ENCODE measurements at places on chromosomes 5 and 9.

- no peak for DNase-seq
These were observed 405.6 kb downstream of the GABRG2 start for GRCh38 chr5:162473041-162473714.

DNA sequence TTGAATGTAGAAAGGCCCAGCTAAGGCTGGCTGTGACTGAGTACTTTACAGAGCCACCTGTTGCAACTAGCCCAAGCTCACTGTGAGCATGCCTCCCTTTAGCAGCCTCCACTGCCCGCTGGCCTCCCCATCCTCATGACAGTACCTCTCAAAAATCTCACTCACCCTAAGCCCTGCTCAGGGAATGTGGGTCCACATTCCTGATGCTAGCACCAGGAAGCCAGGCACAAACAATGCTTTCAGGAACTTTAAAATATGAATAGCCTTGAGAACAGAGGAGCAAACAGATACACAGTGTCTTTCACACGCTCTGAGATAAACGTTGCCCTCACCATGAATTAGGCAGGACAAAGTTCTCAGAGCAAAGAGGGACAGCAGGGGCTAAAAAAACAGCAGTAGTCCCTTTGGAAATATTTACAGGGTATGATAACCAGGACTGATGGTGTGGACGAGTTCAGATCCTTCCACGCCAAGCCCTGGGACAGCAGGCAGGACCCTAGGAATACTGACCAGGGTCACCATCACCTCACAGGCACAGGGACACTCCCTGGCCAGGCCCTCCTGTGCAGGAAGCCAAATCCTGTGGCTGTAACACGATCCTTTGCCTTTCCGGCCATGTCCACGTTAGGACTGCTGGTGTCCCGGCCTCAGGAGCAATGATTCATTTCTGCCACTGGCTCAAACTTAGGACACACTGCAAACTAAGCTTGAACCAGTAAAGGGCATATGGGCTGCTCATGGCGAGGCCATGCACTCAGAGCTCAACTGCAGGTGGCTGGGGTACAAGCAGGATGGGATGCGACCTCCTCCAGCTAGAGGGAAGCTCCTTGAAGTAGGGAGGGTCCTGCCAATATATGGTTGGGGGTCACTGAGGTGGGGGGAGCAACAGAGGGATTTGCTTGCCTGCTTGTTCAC lies 9.6 kb downstream of the ACSL6 start:
- DNase-seq = no peak

DNA sequence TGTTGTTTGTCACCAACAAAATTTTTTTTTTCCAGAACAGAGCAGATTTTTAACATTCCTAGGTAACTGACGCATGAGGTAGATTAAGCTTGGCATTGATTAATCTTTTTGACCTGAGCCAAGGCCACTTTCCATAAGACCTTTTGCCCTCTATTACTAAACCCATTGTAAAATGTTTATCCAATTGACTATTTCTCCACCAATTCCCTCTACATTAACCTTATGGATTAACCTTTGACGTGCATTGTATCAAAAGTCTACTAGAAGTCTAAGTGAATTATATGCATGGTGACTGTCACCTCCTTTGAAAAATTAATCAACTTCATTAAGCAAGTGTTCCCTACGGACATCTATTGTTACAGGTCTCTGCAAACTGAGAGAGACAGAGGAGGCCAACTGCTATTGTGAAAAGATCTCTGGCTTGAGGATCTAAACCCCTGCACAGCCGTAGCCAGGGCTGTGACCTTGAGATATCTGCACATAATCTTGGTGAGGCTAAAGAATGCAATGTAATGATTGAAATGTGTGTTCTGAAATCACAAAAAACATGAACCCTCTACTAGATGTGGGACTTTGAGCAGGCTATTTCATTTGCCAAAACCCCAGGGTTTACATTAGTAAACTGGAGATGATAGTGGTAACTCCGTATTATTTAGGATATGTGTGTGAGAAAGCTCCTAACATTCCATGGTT lies 632.2 kb downstream of the TLR4 start:
- no peak for DNase-seq

DNA sequence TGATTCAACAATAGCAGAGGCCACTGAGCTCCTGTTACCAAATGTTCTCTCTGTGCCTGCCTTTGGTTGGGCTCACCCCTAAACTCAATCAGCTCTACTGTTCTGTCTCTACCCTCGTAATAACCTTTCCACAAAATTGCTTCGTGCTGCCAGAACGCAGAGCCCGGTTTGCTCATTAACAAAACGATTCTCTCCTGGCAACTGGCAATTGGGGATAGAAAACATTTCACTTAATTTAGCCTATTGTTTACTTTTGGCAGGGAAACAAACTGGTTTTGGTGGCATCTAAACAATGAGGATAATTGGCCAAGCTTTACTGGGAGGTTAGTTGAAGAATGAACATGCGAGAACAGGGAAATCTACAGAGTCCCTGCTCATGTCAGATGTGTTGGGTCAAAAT lies 56.6 kb downstream of the SLC28A3 start:
- no peak for DNase-seq

DNA sequence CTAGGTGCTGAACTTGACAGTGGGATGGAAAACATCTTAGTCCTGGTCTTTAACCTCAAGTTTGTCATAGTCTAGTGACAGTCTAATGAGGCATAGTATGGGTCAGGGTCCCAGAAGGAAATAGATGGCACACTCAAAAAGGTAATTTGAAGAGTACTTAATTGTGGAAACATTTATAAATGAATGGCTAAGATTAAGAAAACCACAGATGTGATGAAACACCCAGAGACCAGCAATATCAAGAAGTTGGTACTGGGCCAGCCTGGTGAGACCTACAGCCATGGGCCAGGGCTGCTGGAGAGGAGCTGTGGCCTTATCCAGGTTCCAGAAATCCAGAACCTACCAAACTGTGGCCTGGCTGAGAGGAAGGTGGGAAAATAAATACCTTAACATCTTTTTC lies 93.5 kb upstream of the ATG10 start:
- DNase-seq = no peak

DNA sequence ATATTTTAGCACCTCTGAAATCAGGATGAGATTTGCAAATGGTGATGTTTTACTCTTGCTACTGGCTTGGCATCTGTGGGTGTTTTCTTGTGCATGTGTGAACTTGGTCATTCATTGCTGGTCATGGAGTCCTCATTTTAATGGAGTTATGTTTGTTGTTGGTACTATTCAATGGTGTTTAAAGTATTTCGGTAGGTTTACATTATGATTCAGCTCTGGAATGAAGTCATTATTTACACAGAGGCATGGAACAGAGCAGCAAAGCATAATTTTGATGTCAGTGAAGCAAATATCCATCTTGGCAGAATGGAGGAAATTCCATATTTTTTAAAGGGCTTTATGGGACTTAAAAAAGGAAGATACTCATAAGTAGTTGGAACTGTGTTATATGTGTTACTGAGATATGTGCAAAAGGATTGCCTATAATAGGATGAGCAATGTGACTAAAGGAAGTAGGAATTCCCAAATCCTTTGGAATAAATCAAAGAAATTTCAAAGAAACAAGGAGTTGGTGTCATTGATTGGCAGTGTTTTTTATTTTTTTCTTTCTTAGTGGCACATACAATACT lies 147.4 kb downstream of the ACTBL2 start:
- DNase-seq = no peak

DNA sequence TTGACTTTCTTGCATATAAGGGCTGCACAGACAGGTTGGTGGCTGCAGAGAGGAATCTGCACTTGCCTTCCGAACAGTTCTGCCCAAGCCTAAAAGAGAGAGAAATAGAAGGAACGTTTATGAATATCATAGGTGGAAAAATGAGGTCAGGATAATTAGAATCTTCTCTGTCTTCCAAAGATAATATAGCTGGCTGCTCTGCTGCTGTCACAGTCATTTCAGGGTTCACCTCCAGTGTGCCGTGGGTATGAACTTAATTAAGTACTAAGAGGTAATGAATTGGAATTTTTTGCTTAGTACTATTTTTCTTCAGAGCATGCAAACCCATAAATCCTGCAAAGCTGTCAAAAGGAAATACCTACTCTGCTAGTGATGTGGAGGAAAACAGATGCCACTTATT lies 82.2 kb downstream of the PRDM6 start:
- DNase-seq = no peak

- no peak for DNase-seq
These were observed 5.5 kb upstream of the SURF6 start for GRCh38 chr9:133341369-133342068.

GRCh38 chr5:142720641-142721271 lies 34.9 kb upstream of the FGF1 start:
- no peak for DNase-seq

DNA sequence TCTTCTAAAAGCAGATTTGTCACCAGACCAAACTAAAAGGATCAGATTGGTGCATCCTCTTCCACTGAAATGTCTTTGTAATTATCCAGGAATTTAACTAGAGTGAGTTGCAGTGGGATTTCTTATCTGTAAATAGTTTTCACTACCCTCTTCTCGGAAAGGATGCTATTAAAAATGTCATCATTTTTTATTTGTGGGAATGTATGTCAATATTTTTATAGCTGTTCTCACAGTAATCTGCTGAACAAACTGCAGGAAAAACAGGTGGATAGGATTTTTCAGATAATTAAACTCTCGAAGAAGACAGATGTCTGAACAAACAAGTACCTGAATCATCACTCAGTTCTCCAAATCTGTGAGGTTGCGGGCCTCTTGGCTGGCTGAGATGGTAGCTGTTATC lies 62.7 kb downstream of the RAB14 start:
- DNase-seq = no peak

- no peak for DNase-seq
These were observed 226.5 kb upstream of the NREP start for GRCh38 chr5:111983459-111983858.

DNA sequence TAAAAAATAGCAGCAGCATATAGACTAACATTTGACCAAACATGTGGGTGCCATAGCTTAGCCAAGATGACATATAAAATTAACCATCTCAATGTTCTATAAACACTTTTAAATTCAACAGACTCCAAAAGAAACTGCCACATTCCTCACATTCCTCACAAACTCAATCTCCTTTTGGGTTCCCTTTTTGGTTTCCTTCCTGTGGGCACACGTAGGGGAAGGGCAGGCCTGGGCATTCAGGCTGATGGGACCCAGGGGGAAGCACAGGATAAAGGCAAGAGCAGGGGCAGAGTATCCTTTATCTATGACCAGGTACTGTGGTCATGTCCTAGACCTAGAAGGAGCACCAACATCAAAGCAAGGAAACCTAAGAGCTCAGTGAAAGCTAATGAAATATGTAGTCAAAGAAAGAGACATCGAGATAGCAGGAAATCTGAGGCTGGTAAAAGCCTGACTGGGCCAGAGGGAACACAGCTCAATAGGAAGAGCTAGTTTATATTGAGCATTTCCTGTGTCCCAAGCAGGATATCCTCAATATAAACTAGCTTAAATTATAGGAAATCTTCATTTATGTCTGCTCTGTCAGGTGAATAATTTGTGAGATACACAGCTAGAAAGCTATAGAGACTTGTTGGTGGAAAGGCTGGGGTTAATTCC lies 13.6 kb upstream of the ERAP1 start:
- DNase-seq = no peak

- DNase-seq = no peak
These were observed 35.5 kb downstream of the CDK5RAP2 start for GRCh38 chr9:120544441-120544840.

DNA sequence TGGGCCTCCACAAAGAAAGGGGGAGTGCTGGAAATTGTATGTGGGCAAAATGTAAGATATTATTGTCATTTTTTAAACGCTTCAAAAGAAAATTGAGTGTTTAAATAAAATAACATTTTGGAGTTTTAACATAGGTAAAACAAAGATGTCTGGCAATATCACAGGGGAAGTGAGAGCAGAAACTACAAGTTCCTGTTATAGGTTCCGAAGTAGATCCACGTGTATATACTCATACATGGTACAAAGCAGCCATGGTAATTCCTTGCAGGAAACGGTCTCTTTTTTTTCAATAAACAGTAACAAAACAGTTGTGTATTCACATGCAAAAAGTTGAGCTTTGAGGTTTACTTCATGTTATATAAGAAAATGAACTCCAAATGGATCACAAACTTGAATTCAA lies 78.4 kb downstream of the MTRR start:
- DNase-seq = no peak

DNA sequence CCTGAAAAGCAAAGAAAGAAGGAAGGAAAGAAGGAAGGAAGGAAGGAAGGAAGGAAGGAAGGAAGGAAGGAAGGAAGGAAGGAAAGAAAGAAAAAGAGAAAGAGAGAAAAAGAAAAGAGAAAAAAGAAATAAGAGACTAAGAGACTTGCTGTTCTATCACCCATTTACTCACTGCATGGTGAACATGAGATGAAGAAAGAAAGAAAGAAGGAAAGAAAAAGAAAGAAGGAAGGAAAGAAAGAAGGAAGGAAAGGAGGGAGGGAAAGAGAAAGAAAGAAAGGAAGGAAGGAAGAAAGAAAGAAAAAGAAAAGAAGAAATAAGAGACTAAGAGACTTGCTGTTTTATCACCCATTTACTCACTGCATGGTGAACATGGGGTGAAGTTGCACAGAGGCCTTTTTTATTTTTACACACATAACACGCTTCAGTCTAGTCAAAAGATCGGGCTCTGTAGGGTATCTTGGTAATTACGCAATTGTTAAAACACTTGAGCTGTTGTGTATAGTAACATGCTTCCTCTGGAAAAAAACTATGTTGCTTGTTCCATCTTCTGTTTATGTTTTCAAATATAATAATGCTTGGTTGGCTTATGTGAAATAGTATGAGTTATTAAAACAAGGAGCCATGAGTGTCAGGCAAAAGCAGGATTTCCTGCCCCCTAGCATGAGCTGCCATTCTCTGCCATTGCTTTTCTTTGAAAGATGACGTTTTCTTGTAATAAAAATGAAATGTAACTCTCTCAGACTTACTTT lies 119.3 kb upstream of the ZNF608 start:
- no peak for DNase-seq

- DNase-seq = no peak
These were observed 68.7 kb downstream of the ACTL7B start for GRCh38 chr9:108786901-108787689.

GRCh38 chr5:170480260-170480659 lies 23.6 kb upstream of the KCNIP1 start:
- no peak for DNase-seq

DNA sequence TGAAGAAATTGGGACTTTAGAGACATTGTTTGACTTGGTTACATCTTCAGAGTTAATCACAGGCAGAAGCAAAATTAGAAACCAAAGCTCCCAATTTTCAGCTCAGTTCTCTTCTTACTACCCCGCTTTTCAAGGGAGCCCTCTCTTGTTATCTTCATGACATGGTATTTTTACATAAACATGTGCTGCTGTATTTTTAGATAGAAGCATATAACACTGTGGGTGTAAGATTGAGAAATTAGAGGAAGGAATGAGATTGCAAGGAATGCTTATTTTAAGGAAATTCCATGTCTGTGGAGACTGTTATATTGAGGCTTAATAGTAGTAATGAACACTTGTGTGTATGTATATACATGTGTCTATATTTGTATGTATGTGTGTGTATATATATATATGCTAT lies 401.6 kb downstream of the TMEM232 start:
- DNase-seq = no peak

GRCh38 chr9:97357056-97357455 lies 49.6 kb downstream of the CCDC180 start:
- no peak for DNase-seq

GRCh38 chr9:26301659-26302058 lies 590.9 kb downstream of the CAAP1 start:
- DNase-seq = no peak

GRCh38 chr5:82704381-82704780 lies 372.8 kb downstream of the TMEM167A start:
- no peak for DNase-seq
